ENCODE measurements at places on chromosomes 3 and 15.

- no peak for DNase-seq
These were observed 241.2 kb downstream of the FEZF2 start for GRCh38 chr3:62132027-62132602.

- peak; percentile 82 for DNase-seq
These were observed 281.3 kb downstream of the FGF12 start for GRCh38 chr3:192445770-192446644.

DNA sequence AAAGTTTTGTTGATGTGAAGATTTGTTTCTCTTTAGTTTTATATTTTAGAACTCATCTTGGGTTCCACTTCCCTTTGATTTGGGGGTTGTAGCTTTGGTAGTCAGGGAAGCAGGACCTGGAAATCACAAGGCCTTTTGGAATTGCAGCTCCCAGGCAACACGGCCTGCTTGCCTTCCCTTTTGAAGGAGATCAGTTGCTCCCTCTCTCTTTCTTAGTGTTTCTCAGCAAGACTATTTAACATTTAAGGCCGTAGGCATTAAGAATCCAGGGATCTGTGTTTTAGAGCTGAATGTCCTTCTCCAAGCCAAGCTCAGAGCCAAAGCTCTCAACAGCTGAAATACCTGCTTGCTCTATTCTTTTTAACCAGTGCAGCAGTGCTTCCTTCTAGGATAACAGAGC is 310.3 kb downstream of the PTPRG start:
- no peak for DNase-seq

DNA sequence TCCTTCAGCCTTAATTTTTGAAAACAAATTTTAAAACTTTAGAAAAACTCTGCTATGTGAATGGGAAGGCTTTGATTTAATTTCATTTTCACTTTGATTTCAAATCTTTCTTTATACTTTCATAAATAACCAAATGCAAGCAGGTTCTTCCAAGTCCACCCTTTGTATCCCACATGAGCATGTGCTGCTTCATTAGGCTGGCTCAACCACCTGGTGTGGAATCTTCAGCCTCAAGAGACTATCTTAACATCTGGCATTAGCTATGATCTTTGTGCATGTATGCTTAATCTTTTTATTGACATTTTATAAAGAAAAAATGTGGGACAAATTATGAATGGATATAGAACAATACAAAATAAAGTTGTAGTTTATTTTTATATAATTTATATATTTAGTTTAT is 81.8 kb upstream of the MLF1 start:
- no peak for DNase-seq

Measured in NCI-H2081 (cell line).